ENCODE measurements at places on chromosomes 11 and 22.

DNA sequence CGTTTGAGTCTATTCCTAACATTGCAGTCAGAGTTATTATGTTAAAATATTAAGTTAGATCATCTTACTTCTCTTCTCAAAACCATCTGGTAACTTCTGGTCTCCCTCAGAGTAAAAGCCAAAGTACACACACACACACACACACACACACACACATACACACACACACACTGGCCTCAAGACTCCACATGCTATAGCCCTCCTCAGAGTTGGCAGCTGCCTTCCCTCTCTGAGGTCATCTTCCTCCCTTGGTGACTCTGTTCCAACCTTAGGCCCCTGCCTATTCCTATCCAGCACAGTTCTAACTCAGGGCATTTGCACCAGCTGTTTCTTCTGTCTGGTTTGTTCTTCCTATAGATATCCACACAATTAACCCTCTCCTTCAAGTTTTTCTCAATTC, 272.0 kb upstream of the SESN3 start:
- peak; percentile 40 for DNase-seq

DNA sequence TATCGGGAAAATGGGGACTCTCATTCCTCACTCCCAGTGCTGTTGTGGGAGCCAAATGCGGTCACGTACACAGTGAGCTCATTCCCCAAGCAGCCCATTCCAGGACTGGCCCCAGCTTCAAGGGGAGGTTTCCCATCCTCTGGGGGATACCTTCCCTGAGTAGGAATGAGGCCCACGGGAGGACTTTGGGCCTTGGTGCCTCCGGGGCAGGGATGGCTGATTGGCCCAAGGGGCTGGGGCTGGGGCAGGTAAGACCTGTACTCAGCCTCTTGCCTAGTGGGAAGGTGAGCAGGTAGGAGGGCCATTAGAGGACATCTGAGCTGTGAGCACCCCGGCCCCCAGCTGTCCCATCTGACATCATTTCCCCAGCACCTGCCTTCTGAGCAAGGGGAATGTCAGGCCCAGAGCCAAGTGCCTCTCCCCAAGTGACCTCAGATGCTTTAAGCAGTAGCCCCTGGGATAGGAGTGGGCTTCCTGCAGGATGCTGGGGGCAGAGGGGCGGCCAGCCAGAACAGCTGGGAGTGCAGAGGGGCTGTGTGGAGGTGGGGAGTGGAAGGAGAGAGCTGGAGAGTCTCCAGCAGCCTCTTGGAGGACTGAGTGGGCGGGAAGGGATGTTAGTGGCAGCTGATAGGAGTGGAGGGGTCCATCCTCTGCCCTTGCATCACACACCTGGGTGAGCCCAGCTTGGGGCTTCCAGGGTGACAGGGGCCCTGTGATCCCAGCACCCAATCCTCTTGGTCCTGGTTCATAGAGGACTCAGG, 58.4 kb downstream of the CD82 start:
- DNase-seq, result peak; percentile 57

- DNase-seq, result peak; percentile 30
Measured at GRCh38 chr11:126175393-126175792, 36.1 kb downstream of the RPUSD4 start.

DNA sequence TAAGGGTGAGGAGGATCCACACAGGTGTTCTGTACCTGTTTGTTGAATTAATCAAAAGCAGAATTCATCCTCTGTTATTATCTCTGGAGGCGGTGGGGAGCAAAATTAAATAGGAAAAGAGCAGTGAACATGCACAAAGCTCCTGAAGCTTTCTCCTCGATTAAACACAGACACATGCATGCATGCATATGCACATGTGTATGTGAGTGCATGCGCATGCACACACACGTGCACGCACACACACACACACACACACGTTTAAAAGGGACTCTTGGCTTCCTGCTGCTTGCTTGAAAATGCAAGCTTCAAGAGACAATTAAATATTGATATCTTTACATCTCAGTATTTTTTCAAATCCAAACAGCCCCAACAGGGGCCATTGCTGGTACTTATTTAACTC, 462.1 kb downstream of the BUD13 start:
- no peak for DNase-seq

DNA sequence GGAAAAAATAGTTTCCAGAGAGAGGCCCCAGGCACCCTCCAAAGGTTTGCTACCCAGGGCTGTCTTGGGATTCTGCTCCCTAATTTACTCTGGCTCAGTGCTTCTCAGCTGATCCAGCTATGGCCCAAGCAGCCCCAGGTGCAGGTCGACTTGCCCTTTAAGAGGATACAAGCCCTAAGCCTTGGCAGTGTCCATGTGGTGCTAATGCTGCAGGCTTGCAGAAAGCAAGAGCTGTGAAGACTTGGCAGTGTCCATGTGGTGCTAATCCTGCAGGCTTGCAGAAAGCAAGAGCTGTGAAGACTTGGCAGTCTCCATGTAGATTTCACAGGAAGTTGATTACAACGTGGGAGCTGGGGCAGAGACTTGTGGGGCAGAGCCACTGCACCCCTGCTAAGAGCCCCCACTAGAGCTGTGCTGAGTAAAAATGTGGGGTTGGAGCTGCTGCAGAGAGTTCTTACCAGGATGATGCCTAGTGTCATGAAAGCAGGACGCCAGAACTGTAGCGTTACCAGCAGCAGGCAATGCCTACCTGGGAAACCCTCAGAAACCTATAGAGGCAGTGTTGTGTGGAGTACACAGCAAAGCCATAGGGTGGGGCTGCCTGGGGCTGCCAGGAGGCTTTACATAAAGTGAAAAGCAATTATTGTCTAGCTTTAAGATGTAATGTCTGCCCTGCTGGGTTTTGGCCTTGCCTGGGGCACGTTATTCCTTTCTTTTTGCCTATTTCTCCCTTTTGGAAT, 16.1 kb upstream of the OR52K1 start:
- DNase-seq, result no peak

GRCh38 chr11:117256573-117256972, 24.1 kb downstream of the RNF214 start:
- DNase-seq, result peak; percentile 19

DNA sequence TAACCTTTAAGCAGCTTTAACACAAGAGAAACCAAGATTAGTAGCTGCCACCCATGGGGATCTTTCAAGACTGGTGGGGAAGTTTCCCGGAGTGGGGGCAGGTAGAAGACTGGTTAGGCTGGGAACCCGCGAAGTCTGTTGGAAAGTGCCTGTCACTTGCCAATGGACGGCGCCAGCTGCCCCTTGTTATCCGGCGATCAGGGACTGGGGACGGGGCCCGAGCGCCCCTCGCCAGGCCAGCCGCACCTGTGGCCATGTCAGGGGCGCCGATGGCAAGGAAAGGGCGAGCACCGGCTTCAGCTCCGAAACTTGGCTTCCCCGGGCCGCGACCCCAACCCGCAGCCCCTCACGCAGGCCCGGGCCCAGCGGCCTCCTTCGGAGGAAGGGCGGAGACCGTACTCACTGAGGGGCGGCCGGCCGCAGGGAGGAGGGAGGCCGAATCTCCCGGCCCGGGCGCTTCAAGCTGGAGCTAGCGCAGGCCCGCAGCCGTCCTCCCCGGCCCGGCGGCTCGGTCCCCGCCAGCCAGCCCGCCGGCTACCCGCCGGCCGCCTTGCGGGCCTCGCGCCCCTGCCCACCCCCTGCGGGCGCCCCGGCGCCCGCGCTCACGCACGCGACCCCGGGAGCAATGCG, 539 bp downstream of the EIF4ENIF1 start:
- peak; percentile 27 for DNase-seq
